Lower leg skin (tissue), 4 donors: ENCODE measurements at places on chromosomes 16 and 17. TPM values are rescaled to one million over a fixed set of nuclear protein-coding genes. Genes with fewer than 3 reads are reported as not detected.

RPH3AL gene
- total RNA-seq = 8.6 TPM

SOX9 gene
- total RNA-seq = 56.2 TPM

KRT36 gene
- total RNA-seq = not detected

ASGR2 gene
- 7.6 TPM for total RNA-seq

FUS gene
- 36.5 TPM for total RNA-seq

SLC39A11 gene
- total RNA-seq = 59.0 TPM

HOXB6 gene
- 0.34 TPM for total RNA-seq

SSTR5 gene
- not detected for total RNA-seq

FA2H gene
- 9.0 TPM for total RNA-seq

KCNJ2 gene
- 11.4 TPM for total RNA-seq

HSD17B1 gene
- 6.6 TPM for total RNA-seq

LRRC37A gene
- 1.1 TPM for total RNA-seq

MMP25 gene
- total RNA-seq = 0.30 TPM

DNA sequence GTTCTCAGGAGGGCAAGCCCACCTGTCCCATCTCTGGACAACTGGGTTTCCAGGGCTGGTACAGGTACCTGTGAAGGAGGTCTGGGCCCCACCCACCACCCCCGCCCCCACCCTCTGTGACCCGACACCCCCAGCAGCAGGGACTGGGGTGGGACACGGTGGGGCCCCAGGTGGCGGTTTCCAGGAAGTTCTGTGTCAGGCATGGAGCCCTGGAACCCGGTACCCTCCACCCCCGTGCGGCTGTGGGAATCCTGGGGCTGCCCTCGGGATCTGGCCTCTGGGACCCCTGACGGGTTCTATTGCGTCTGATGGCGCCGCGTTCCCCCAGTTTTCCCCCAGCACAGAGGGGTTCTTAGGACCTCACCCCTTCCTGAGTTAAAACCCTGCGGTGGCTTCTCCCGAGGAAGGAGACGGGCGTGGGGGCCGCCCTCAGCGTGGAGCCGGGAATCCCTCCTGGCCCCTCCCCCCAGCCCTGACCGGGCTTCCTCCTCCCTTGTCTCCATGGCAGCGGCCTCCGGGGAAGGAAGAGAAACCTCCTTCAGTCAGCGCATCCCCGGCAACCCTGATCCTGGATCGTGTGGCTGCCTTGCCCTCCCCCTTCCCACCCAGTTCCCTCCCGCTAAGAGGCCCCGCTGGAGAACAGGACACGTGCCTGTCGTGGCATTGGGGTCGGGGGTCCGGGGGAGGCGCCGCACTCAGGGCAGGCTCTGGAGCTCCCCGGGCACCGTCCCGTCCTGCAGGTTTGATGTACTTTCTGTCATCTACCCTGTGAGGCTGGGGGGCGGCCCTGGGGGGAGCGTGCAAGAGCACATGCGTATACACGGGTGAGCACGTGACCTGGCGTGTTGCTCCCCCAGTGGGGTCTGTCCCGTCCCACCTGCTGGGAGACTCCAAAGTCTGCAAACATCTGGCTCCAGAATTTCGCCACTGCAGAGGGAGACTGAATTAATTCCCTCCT is 30.3 kb downstream of the CACNA1H start:
- no peak for DNase-seq

GRCh38 chr17:19448341-19449268 is 37.6 kb downstream of the RNF112 start:
- peak; percentile 61 for DNase-seq

DNA sequence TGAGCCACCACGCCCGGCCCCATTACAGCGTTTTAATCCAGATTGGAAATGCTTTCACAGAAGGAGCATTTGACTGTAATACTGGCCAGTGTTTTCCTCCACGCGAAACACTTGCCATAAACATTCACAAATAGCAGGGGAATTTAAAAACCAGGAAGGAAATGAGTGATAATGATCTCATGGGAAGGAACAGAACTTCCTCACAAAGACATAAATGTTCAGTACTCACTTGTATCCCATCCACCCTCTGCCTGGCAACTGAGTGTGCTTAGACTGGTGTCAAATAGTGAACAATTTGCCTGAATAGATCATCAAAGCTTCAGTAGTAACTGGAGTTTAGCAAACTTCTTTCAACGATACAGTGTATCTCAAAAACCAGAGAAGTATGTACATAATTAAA is 54.1 kb downstream of the PSMD12 start:
- no peak for DNase-seq

DNA sequence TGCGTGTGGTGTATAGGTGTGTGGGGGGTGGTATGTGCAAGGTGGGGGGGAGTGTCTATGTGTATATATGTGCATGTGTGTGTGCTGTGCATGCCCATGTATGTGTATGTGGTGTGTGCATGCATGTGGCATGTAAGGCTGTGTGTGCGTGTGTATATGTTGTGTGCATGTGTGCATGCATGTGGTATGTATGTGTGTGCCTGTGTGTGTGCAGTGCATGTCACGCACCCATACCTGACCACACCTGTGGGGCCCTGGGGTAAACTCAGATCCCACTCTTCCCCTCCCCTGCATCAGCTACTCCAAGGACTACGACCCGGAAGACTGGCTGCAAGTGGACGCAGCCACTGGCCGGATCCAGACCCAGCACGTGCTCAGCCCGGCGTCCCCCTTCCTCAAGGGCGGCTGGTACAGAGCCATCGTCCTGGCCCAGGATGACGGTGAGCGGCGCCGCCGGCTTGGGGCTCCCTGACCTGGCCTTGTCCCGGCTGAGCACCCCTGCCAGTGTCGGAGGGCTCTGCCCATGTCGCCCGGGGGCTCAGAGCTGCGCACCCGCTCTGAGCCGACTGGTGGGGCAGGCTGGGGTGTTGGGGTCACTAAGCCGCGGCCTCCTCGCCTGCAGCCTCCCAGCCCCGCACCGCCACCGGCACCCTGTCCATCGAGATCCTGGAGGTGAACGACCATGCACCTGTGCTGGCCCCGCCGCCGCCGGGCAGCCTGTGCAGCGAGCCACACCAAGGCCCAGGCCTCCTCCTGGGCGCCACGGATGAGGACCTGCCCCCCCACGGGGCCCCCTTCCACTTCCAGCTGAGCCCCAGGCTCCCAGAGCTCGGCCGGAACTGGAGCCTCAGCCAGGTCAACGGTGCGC is 9.1 kb downstream of the SLC22A31 start:
- DNase-seq = no peak

GRCh38 chr17:81117672-81118198 is 47.6 kb upstream of the PVALEF start:
- DNase-seq = no peak

- no peak for DNase-seq
Observed at GRCh38 chr16:269061-269796, 6.5 kb downstream of the RGS11 start.

GRCh38 chr17:63649813-63650212 is 27.6 kb downstream of the MAP3K3 start:
- no peak for DNase-seq

DNA sequence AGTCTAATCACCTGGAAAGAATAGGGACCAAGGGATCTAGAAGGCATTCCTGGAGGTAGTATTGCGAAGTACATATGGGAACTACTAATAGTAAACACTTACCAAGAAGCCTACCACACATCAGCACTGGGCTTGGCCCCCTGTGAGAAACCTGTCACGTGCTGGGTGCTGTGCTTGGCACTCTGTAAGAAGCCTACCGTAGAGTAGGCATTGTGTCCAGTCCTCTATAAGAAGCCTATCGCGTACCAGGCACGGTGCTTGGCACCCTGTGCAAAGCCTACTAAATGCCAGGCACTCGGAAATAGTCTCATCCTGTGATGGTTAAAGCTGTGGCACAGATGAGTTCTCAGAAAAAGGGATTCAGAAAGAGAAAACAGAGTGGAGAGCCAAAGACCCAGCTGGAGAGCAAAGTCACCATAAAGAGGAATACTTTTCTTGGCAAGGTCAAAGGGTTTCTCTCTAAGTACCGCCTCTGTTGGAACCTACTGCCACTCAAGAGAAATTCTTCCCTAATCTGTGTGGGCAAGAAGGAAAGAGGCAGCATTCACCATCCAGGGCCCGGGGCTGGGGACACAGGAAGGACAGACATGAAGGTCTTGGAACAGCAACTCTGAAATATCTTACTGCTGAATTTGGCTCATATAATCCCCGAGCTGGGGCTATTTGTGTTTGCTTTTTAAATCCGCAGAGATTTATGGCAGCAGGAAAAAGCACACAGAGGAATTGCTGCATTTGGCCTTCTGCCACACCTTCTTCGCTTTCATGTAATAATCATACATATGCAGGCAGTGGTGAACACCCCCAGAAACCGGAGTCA is 81.8 kb downstream of the VAT1L start:
- DNase-seq = peak; percentile 58

DNA sequence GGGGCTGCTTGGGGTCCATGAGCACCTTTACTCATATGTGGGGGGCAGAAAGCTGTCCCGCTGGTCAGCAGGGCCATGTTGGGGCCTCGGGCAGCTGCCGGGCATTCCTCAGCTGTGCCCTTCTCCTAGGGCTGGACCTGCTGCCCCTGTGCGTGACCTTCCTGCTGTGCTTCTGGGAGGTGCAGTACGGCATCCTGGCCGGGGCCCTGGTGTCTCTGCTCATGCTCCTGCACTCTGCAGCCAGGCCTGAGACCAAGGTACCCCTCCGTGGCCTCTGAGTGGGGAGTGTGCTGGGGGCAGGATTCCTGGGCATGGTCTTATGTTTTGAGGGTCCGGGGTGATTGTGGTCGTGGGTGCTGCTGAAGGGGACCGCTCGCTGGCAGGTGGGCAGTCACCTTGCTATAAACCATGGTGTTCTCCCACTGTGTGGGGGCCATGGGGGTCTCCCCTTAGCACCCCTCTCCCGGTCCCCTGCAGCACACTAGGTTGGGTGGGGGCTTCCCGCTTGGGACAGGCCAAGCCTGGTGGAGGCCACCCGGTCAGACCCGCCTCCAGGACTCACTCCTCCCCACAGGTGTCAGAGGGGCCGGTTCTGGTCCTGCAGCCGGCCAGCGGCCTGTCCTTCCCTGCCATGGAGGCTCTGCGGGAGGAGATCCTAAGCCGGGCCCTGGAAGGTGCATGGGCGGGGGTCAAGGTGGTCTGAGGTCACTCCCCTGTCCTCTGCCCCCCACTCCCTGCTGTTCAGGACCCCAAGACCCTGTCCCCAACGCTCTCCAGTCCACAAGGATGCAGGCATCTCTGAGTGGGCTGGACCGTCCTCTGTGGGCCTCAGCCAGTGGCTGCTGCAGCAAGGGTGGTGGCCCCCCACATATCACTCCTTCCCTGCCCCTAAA is 12.4 kb upstream of the RNF213 start:
- DNase-seq = no peak

GRCh38 chr16:78571898-78572358 is 472.5 kb downstream of the WWOX start:
- DNase-seq = no peak

GRCh38 chr17:79044462-79044861 is 20.5 kb downstream of the C1QTNF1 start:
- no peak for DNase-seq

- no peak for DNase-seq
Observed at GRCh38 chr17:79819085-79819484, 20.2 kb downstream of the CBX4 start.

DNA sequence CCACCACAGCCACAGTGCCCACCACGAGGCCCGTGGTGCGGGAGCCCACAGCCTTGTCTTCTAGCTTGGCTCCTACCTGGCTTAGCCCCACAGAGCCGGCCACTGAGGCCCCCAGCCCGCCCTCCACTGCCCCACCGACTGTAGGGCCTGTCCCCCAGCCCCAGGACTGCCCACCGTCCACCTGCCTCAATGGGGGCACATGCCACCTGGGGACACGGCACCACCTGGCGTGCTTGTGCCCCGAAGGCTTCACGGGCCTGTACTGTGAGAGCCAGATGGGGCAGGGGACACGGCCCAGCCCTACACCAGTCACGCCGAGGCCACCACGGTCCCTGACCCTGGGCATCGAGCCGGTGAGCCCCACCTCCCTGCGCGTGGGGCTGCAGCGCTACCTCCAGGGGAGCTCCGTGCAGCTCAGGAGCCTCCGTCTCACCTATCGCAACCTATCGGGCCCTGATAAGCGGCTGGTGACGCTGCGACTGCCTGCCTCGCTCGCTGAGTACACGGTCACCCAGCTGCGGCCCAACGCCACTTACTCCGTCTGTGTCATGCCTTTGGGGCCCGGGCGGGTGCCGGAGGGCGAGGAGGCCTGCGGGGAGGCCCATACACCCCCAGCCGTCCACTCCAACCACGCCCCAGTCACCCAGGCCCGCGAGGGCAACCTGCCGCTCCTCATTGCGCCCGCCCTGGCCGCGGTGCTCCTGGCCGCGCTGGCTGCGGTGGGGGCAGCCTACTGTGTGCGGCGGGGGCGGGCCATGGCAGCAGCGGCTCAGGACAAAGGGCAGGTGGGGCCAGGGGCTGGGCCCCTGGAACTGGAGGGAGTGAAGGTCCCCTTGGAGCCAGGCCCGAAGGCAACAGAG is 10.5 kb downstream of the VASN start:
- DNase-seq = no peak

GRCh38 chr16:82134846-82135245 is 35.2 kb downstream of the MPHOSPH6 start:
- DNase-seq = no peak

- peak; percentile 63 for DNase-seq
Observed at GRCh38 chr17:32123782-32124181, 18.5 kb upstream of the RHOT1 start.

GRCh38 chr16:67665598-67665997 is 952 bp downstream of the ENKD1 start:
- no peak for DNase-seq

DNA sequence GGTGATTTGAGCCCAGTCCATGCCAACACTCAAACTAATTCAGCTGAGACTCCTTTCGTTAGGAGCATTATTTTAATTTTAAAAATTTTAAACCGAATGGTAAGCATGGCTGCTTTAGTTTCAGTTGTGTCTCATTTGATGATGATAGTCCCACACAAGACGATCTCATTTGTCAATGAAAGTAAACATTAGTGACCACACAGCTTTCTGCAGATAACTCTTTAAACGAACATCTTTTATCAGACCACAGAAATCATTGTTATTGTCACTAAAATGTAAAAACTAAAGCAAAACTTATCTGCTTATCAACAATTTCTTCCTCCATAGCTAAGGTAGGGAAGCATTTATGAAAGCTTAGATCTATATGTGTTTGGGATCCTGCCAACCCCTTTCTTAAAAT is 382.2 kb downstream of the ZFHX3 start:
- DNase-seq = no peak

- no peak for DNase-seq
Observed at GRCh38 chr16:51896013-51896412, 650.9 kb downstream of the TOX3 start.
